ENCODE measurements at places on chromosomes 7 and 10.
A peak's percentile ranks its signal among the peaks of the same experiment; 100 is the strongest.

GRCh38 chr7:79806161-79806734, 328.4 kb upstream of the GNAI1 start:
- no peak for DNase-seq

DNA sequence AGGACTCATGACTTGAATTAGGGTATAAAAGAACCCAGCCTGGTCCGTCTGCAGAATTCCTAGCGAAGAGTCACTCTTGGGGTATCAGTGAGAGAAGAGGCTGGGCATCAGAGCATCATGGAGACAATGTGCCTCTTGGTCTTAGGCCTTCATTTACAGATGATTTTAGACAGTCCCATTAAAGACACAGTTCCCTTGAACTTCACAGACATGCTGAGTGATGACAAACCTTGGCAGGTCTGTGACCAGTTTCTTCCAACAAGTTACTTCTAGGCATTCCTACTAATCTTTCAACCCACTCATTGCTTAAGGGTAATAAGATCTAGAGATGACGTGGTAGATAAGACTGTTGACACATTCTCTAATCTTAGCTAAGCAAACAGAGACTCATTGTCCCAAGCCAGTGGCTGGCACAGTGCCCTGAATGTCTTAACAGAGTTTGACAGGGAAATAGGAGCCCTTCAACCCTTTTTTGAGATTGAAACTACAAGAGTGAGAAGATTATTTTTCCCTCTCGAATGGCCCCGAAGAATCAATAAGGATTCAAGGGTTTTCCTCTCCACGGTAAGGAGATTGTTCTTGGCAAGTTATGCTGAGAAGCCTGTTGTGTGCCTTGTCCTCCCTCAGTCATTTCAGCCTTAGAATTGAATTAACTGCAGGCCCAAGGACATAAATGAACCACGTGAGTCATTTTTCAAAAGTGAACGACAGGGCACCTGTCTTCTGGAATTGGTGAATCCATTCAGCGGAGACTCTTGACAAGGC, 281.1 kb downstream of the CCDC3 start:
- DNase-seq = no peak

DNA sequence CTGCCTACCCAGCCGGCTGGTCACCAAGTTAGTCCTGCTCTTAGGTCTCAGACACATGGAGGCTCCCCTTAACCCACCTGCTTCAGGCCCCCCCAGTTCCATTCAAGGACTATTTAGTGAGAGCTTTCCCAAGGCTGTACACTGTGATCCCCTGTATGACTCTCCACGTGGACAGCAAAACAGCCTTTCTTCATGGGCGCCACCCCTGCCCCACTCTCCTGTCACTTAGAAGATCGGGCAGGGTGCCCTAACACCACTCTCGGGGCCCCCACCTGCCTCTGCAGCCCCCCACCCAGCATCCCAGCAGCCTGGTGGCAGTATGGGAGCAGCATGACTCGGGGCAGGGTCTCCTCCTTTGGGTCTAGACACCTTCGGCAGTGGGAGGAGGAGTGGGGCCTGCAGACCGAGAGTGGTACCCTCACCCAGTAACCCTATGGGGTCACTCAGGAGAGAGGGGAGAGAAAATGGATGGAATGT, 116.6 kb downstream of the PTPN20 start:
- no peak for DNase-seq

GRCh38 chr7:16935341-16935735, 53.6 kb upstream of the AGR3 start:
- no peak for DNase-seq

- no peak for DNase-seq
These were observed 134.8 kb downstream of the INHBA start for GRCh38 chr7:41568135-41568534.

DNA sequence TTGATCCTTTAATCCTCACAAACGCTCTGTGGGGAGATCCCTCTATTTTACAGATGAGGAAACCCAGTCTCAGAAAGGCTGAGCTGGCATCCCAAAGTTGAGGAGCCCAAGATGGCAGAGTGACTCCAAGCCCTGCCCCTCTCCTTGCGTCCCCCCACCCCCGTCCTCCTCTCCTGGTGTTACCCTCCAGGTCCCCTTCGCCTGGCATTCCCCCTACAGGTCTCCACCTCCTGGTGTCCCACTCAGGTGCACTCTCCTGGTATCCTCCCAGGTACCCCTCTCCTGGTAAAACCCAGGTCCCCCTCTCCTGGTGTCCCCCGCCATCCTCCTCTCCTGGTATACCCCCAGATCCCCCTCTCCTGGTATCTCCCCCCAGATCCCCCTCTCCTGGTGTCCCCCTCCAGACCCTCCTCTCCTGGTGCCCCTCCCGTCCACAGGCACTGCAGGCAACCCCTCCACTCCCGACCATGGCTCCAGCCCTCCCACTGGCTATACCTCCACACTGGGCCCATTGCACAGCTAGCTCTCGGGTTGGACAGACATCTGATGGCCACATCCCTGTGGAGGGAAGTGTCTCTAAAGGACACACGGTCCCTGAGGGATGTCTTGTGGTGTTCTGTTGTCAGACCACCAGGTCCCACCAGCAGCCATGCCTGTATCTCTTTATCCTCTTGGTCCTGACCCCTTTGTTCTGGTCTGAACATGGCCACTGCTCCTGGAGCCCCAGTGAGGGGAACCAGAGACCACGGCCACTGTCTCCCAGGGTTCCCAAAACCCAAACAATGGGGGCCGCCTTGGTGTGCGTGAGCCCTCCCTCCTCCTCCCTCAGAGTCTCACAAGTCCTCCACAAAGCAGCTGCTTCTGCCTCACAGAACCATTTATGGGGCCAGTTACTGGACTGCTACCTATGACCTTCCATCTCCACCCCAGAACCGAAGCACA, 37.2 kb downstream of the CALML3 start:
- no peak for DNase-seq

DNA sequence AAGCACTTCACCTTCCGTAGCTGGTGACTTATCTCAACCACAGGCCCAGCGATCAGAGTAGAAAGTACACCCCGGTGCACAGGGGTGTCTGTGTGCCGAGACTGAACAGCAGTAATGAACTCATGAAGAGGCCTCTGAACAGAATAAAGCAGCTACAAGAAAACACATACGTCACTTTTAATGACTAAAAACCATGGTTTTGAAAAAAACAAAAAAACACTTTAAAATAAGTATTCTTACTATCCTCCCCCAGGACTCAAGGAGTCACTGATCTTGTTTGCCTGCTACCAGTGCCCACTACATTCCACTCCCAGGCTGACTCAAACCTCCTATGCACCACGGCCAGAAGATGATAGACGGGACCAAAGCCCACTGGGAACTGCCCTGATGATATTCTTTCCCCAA, 53.8 kb downstream of the NCAPG2 start:
- DNase-seq = no peak

DNA sequence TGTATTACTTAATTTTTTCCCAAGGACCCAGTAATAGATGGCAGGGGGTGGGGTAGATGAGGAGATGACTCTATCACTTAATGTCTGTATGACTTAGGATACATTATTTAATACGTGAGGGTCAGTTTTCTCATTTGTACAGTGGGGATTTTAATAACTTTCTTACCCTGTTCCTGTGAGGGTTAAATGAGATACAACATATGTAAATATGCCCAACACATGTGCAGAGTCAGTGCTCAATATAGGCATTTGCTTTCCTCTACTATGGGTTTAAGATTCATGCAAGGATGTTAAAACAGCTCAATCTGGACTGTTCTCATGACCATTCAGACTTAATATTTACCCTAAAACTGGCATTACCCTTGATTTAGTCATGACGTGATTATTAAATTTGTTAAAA, 31.2 kb downstream of the ST7 start:
- DNase-seq = no peak

DNA sequence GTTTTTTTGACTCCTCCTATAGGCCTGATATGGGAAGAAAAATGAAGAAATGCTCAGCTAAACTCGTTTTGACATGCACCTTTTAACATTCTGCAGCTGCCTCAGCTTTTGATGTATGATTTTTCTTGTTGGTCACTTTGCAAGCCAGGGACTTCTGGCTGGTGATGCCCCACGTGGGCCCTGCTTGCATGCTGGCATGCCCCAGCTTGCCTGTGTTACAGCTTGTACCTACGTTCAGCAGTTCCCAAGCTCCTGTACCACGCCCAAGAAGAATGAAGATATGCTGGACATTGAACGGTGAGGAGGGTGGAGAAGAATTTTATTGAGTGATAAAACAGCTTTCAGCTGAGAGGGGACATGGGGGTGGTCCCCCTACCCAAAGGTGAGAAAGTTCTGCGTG, 245.6 kb upstream of the FZD8 start:
- no peak for DNase-seq

DNA sequence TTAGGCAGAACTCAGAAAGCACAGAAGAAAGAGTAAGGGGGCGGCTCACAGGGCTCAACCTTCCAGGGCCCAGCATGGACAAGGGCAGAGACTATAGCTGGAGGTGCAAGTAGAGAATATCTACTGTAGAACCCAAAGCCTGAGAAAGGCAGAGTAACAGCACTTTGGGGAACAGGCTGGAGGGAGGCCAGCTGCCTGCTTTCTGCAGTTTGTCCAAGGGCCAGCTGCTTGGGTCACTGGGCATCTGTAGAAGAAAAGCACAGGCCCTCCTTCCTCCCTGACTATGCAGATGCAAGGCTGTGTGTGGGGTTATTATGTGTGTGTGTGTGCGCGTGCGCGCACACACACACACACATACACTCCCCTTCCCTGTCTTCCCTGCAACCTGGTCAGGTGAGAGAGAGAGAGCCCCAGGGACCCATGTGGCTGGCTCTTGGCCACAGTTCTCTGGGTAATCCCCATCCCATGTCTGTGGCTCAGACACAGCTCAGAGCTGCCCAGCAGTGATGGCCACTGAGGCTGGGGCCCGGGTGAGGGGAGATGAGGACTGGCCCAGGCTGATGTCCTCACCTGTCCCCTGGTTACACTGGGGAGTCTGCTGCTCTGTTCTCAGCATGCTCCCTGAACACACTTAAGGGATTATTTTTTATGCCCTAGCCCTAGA, 9.0 kb downstream of the ADRA2A start:
- DNase-seq = no peak

DNA sequence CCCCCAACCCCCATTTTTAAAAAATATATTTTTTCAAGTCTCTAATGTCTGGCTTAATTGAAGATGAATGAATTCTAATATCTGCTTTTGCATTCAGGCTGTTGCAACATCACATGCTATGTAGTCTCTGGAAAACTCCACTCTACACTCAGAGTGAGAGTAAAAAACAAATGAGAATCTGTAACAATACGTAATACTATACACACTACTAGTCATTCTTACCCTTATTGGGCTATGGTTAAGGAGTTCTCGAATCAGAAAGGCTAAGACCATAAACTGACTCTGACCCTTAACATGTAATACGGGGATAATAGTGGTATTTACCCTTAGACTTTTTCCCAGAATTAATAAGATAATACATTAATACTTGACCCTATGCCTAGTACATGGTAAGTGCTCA, 42.9 kb upstream of the TMEM168 start:
- DNase-seq = no peak

DNA sequence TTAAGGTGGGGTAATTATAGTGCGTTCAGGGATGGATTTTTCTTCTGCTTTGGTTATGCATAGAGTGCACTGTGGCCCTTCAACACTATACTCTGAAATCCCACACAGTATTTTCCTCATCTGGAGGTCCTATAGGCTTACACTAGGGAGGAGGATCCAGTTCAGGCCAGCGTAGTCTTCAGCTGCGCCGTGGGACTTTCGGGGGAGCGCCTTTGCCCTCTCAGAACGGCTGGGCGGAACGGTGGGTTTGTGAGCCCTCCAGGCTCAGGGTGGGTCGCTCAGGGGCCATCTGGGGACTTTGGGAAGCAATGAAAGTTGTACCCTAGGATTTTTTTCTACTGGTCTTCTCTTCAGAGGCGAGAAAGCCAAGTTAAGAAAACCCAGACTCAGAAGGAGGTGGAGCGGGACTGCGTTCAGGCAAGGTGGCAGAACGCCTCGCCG, 652 bp upstream of the VPS26A start:
- no peak for DNase-seq

- DNase-seq = peak; percentile 61
These were observed 2.7 kb downstream of the MXI1 start for GRCh38 chr10:110209926-110210673.

DNA sequence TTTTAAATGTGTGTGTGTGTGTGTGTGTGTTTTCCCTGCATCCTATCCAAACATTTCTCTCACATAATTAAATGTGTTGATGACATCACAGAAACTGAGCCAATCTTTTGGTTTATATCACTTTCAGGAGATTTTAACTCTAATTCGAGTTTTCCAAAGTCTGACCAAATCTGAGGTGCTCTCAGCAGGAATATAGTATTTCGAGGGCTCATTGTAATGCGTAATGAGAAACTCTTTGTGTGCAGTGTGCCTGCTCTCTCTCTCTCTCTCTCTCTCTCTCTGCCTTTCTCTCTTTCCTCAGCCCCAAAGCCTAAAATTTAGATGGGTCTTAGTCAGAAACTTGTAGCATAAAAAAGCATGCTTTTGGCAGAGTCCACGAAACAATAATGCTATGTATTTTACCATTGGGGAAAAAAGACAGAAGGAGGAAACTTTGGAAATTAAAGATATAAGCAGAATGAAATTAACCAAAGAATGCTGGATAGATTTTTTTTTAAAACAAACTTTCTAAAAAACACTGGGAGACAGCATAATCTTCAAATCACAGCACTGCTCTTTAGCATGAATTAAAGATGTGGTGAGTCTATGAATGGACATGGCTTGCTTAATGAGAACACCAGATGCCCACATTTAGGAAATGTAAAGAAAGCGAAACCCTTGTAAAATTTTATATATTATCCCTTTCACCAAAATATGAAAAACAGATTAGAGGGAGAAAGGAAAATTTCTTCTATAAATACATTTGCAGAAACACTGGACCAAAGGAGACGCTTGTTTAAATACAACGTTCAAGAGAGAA, 206.8 kb upstream of the HABP2 start:
- no peak for DNase-seq

DNA sequence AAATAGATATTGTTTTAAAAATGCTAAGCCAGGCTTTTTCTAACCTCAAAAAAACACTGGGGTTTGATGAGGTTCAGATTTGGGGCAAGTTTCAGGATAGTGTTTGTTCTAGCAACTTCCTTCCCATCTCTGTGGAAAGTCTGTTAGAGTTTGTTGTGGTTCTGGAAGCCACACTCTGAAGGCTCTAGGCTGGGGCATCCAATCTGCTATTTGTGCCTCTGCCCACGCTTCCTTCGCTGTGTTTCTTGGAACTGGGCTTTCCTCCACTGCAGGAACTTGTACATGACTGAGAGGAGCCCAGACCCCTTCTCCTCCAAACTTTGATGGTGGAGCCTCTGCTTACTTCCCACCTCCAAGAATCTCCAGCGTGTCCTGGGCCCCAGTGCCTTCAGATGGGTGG, 108.5 kb upstream of the SLC25A13 start:
- DNase-seq = no peak

DNA sequence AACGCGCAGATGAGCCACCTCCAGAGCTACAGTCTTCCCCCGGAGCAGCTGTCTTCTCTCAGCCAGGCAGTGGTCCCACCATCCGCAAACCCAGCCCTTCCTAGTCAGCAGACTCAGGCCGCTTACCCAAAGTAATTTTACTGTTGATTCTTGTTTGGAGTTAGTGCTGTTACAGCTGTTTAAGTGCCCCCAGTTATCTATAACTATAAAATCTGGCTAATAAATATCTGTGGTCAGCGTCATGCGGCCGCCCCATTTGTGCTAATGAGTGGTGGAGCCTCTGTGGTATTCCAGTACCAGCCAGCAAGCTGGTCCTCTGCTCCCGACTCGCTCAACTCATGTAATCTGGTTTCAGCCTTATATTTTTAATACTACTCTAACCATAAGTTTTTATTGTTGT, 43.2 kb upstream of the TMEM236 start:
- no peak for DNase-seq

Measured in T-helper 9 cell (primary cell).